Central memory CD4-positive, alpha-beta T cell (primary cell): ENCODE measurements at places on chromosomes 16 and 17.

DNA sequence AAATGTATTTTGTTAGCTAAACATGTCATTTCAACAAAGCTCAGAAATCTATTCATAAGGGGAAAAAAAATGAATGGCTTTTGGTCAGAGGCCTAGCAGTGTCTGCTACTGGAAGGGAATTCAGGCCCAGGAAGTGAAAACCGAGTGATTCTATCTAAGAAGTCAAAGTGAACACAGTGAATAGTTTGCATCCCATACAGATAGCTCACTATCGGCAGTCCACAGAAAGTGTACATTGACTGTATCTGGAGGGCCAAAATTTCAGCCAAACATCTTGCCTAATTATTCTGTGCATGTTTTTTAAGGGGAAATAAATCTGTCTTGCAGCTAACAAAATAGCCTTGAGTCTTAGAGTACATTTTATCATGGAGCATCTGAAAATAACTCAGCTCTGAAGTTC, 214.4 kb upstream of the CACNG5 start:
- no peak for DNase-seq

- no peak for DNase-seq
Observed at GRCh38 chr17:44094701-44095387, 24.3 kb downstream of the G6PC3 start.

GRCh38 chr16:59048876-59049275, 314.8 kb upstream of the GOT2 start:
- DNase-seq, result no peak

GRCh38 chr17:38868817-38869525, 887 bp upstream of the LASP1 start:
- DNase-seq, result peak; percentile 84

- DNase-seq, result no peak
Observed at GRCh38 chr16:17850581-17851250, 380.0 kb upstream of the XYLT1 start.

GRCh38 chr16:3017344-3017743, 639 bp downstream of the CLDN6 start:
- no peak for DNase-seq

GRCh38 chr17:67244431-67245072, 444 bp downstream of the HELZ start:
- DNase-seq, result no peak

- DNase-seq, result no peak
Observed at GRCh38 chr17:18332909-18333489, 17.9 kb downstream of the SMCR8 start.

DNA sequence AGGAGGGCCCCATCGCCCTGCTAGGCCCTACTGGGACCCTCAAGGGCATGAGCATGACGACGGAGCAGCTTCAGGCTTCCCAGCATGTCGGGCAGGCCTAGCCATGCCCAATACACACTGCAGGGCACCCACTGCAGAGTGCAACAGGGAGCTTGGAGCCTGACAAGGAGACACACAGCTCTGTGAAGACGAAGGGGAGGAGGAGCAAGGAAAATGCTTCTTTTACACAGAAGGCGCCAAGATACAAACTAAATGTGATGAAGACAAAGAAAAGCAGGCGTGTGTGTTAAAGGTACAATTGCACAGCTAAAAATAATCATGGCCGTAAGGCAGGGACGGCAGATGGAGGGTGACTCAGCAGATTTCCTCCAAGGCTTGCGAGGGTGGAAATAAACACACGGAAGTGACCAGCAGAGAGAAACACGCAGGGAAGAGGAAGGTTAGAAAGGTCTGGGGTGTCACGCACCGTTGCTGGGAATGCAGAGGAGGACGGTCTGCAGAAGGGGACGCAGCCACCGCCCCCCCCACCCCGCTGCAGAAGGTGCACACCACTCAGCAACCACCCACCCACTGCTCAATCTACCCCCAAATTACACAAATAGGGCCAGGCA, 108.5 kb downstream of the ZNF778 start:
- no peak for DNase-seq

DNA sequence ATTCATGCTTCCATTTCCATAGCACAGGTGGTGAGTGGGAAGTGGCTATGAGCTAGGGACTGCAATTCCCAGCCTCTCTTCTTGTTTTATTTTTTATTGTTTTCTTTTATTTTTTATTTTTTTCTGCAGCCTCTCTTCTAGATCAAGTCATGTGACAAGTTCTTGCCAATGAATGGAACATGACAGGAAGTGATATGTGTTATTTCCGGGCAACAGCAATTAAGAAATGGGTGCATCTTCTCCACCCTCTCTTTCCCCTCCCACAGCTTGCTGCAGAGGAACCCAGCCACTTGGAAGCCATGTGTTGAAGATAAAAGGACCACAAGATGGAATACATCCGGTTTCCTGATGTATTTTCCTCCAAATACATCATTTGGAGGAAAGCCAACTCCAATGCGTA, 23.6 kb downstream of the IRX5 start:
- DNase-seq, result no peak

DNA sequence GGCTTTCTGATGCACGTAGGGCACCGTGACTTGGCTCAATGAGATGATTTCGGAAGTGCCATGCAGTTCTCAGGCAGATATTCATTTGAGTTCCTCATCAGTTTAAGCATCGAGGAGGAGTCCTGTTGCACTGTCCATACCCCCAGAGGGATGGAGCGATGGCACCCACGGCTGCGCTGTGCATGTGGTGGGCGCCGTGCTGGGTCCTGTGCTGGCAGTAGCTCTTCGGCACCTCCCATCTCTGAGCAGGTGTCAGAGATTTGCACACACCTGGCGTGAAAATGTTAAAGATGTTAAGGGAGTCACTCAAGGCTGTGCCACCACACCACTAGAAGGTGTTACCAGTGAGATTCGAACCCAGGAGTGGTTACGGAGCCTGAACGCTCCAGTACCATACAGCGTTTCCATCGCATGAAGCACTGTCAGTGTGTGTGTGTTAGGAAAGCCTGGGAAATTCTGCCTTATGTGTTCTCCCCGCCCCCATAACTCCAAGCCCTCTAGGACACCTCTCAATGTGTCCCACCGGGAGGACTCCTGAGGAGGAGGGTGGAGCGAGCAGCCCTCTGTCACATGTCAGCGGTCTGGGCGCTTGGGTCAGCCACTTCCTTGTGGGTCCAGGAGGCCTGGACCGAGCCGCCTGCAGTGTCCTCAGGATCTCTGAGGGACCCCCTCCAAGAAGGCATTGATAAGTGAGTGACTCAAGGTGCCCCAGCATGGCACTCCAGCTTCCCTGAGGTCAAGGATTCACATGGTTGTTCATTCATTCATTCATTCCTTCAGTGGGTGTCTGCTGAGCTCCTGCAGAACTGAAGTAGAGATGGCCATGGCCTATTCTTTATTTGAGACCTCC, 3.8 kb downstream of the MRC2 start:
- DNase-seq, result no peak

DNA sequence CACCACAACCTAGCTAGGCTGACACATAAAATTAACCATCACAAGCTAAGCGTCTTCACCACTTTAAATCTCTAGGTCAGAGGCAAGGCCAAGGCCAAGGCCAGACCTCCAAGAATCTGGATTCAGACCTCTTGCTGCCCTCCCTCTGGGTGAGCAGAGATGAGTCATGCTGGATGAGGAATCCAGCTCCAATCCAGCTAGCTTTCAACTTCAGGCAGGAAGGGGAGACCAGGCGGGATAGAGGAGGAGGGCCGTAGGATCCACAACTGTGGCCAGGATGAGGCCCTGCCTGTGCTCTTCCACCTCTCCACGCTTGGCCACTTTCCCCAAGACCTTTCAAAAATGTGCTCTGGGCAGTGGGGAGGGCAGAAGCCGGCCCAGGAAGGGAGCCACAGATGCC, 14.7 kb downstream of the LRRC75A start:
- DNase-seq, result no peak

DNA sequence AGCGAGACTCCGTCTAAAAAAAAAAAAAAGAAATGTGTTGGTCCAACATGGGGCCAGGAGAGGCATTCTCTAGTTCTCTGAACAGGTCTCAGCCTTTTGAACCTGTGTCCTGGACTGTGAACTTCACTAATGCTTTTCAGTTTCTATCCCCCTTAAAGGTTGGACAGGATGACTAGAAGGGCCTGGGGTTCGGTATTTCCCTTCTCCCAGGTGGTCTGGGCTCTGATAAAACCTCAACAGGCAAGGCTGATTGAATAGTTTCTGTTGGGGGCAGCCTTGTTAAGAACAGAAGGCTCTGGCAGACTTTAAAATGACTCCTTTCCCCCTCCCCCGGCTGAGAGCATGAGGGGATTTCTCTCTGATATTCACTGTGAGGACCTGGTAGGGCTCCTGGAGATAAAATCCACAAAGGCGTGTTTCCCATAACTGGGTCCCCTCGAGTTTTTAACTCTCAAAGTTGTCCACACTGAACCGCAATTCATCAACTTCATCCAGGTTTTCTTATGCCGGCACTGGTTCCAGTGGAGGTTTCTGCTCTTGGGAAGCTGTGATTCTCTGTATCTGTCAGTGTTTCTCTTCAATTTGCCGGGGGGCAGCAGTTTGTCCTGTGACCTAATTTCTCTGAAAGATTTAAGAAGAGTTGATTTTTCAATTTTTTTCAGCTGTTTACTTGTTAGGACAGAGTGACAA, 91.3 kb downstream of the METRNL start:
- DNase-seq, result no peak

DNA sequence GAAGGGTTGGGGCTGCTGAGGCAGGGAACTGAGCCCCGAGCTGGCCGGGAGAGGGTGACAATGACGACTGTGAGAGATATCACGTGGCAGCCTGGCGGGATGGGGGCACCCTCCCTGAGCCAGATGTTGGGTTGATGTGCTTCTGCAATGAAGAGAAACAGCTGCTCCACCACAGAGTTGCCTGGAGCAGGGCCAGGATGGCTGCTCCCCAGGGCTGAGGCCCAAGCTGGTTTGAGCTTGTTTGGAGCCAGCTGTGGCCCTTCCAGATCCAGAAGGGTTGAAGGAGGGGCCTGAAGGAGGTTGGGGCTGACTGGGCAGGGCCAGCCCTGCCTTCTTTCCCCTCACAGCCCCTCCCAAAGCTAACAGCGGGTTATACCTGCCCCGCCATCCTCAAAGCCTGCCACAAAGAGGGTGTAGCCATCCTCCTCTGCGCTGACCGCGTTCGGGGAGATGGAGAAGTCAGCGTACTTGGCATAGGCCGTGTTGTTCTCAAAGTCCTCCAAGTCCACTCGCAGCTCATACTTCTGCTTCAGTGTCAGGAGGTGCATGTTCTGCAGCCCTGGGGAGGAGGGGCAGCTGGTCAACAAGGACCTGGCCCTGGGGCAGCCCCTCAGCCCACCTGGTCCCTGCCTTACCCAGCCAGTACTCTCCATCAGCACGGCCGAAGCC, 2.1 kb downstream of the MFAP4 start:
- no peak for DNase-seq

DNA sequence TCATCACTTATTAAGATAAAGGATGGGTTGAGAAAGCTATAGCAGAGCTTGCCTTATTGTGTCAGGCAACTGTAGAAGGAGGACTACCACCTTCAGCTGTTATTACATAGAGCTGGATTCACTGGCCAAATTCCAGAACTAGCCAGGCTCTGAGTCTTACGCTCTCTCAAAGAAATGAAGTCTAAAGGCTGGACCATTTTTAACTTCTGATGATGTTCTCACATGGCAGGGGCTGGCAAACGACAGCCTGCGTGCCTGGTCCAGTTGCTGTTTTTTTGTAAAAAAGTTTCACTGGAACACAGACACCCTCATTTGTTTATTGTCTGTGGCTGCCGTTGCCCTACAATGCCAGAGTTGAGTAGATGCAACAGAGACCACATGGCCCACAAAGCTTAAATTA, 21.2 kb downstream of the TRAF4 start:
- DNase-seq, result no peak

- no peak for DNase-seq
Observed at GRCh38 chr17:79671085-79671694, 59.6 kb upstream of the ENPP7 start.

DNA sequence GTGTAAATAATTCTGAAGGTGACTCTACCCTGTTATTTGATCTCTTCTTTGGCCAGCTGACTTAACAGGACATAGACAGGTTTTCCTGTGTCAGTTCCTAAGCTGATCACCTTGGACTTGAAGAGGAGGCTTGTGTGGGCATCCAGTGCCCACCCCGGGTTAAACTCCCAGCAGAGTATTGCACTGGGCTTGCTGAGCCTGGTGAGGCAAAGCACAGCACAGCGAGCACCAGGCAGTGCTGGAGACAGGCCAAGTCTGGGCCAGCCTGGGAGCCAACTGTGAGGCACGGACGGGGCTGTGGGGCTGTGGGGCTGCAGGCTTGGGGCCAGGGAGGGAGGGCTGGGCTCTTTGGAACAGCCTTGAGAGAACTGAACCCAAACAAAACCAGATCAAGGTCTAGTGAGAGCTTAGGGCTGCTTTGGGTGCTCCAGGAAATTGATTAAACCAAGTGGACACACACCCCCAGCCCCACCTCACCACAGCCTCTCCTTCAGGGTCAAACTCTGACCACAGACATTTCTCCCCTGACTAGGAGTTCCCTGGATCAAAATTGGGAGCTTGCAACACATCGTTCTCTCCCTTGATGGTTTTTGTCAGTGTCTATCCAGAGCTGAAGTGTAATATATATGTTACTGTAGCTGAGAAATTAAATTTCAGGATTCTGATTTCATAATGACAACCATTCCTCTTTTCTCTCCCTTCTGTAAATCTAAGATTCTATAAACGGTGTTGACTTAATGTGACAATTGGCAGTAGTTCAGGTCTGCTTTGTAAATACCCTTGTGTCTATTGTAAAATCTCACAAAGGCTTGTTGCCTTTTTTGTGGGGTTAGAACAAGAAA, 5.1 kb downstream of the STH start:
- no peak for DNase-seq

DNA sequence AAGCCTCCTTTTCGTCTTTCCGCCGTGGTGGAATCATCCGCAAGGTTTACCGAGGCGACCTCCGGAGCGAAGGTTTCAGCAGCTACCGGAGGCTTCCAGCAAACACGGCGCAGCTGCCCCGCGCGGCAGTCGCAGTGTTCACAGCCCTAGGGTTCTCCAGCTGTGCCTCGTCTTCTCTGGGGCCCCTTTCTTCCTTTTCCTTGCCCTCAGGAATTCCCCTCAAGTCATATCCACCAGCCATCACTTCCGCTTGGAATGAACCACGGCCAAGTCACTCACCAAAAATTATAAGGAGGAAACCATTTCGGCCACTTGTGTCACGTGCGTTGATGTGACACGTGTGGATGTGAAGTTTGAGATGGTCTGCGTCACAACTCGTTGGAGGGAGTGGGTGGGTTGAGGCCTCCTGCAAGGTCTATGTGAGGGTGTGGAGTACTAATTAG, 636 bp upstream of the ERN1 start:
- no peak for DNase-seq

- no peak for DNase-seq
Observed at GRCh38 chr17:19726631-19727376, 10.4 kb upstream of the SLC47A2 start.

DNA sequence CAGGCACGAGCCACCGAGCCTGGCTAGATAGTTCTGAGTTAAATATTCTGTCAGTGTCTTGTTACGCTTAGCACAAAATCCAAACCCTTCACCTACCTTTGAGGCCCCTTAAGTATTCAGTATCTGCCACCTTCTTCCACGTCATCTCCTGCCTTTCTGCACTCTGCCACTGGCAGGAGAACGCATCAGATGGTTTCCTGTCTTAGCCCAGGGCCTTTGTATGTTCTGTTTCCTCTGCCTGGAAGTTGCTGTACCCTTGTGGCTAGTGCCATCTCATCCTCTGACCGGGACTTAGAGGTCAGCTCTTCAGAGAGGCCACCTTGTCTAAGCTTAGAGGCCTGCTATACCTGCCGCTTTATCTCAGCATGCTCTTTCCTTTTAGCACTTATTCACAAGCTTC, 67.5 kb upstream of the LGALS9 start:
- no peak for DNase-seq
